ENCODE measurements at places on chromosomes 3 and 15.
A peak's percentile ranks its signal among the peaks of the same experiment; 100 is the strongest.

DNA sequence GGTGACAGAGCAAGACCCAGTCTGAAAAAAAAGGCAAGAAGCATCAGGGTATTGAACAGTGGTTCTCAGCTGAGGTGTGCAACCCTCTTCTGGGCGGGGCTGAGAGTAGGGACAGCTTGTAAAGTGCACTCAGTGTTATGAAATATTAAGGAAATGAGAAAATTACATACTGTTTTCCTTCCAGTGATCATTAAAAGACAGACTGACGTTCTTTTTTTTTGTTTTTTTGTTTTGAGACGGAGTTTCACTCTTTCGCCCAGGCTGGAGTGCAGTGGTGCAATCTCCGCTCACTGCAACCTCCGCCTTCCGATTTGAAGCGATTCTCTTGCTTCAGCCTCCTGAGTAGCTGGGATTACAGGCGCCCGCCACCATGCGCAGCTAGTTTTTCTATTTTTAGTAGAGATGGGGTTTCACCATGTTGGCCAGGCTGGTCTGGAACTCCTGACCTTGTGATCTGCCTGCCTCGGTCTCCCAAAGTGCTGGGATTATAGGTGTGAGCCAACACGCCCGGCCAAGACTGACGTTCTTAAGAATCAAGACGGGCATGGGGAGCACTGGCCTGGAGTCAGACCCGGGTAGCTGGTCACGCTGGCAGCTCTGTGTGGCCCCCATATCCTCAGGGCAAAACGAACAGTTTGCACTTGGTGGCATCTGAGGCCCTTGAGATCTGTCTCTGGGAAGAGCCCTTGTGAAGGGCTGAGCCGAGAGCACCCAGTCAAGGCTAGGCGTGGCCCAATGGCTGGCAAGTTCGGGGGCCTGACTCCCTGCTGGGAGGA lies 11.4 kb downstream of the MAN2A2 start:
- no peak for DNase-seq

- no peak for DNase-seq
Observed at GRCh38 chr3:39839484-39839883, 30.1 kb downstream of the MYRIP start.

GRCh38 chr3:183085634-183086390 lies 13.5 kb downstream of the MCCC1 start:
- peak; percentile 11 for DNase-seq

DNA sequence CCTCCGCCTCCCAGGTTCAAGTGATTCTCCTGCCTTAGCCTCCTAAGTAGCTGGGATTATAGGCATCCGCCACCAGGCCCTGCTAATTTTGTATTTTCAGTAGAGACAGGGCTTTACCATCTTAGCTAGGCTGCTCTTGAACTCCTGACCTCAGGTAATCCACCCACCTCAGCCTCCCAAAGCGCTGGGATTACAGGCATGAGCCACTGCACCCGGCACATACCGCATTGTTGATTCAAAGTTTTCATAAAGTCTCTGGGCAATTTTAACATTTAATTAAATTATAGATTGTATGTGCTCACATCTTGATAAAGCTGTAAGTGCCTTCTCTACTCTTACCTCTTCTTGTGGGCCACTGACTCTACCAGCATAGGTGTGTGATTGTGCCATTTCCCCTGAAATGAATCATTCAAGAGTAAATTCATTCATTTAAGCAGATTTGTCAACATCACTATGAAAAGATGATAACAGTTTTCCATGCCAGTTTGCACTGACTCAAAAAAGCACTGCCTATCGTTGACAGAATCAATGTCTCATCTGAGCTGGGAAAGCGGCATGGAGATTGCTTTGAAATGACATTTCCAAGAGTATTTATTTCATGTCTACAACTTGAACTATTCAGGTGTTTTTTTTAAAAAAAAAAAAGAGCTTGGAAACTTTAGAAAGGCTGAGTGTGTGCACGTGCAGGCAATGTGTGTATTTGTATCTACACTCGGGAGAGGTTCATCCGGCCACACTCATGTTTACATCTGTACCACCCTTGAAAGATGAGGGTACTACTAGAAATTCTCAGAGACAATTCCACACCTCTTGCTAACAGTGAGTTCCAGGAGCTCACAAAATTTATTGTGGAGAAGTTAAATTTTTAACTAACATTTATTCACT lies 3.5 kb downstream of the BCL2A1 start:
- DNase-seq = peak; percentile 68

- DNase-seq = no peak
Observed at GRCh38 chr3:128327606-128328031, 139.1 kb downstream of the DNAJB8 start.

GRCh38 chr15:99123713-99124451 lies 19.0 kb downstream of the SYNM start:
- no peak for DNase-seq

- no peak for DNase-seq
Observed at GRCh38 chr3:73073091-73073707, 11.7 kb downstream of the EBLN2 start.

DNA sequence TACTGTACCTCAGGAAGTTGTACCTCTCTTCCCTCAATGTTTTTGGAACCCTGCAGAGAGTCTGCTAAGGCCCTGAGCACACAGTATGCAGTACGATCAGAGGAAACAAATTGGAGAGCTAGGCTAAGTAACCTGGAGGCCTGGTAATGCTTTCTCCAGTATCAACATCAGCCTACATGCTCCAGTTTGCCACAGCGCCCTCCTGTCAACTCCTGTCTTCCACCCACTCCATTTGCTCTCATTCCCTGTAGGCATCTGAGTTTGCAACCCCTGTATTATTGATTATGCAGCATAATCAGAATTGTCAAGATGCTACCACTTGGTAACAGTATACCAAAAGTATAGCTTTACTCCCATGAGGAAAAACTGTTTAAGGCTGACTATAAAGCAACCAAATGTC lies 14.4 kb downstream of the POLG start:
- DNase-seq = no peak

DNA sequence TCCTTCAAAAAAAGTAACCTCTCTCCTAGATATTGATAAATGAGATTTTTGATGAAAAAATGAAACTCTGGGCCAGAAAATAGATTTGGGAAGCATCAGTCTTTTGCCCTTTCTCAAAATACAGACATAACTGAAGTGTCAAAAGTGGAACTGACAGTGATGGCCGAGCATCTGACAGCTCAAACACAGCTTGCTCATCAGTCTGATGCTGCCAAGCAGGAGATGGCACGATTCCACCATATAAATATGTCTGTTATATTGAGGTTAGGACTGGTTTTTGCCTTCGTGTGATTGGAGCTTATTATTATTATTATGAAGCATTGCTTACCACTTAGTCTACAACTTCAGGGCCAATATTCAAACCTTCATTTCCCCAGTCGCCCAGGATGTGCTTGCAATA lies 152.6 kb upstream of the EPHA3 start:
- DNase-seq = no peak

- DNase-seq = no peak
Observed at GRCh38 chr3:149180057-149180573, 41.5 kb downstream of the CP start.

GRCh38 chr15:50066666-50067065 lies 52.4 kb downstream of the ATP8B4 start:
- DNase-seq = no peak

DNA sequence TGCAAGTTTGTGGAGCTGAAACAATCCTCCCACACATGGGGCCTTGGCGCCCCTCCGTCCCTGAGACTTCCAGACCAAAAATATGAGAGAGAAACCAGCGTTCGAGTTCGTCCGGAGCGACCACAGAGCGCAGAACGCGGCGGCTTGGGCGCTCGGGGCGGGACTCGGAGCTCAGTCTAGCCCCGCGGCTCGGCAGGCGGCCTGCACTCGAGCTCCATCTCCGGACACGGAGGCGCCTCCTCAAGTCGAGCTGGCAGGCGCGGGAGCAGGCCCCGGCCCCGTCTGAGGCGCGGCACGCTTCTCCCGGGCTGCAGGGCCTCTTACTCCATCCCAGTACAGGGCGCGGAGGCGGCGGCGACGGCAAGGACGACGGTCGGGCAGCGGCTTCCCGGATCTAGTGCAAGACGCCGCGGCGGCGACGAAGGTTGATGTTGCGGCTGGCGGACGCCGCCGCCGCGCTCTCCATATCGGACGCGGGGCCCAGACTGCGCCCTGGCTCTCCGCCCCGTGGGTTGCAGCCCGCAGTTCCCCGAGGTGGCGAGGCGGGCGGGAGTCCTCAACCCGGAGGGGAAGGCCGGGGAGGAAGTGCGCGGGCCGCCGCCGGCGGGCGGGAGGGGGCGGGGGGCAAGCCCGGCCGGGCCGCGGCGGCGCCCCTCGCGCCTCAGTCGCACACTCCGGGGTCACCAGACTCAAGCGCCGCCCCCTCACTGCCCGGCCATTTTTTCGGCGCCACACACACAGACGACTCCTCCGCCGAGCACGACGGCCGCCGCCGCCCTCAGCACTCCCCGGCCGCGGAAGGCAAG lies 674 bp downstream of the MSL2 start:
- peak; percentile 88 for DNase-seq

DNA sequence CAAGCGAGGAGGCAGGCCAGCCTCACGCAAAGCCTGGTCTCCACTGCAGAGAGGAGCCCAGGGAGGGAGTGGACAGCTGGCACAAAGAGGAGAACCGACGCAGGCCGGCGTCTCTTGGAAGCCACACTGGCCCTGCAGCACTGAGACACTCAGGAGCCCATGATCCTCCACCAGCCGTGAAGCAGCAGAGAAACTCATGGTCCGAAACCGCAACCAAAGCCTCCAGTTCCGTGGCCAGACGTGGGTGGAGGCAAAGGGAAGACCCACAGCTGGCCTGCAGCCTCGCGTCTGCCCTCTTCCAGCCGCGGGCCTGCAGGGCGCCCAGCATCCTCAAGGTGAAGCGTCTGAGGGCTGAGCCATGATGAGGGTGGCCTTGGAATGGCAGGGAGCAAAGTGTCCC lies 62.2 kb upstream of the SEC61A1 start:
- no peak for DNase-seq

- DNase-seq = no peak
Observed at GRCh38 chr15:49339656-49340055, 83.4 kb upstream of the FGF7 start.

- DNase-seq = no peak
Observed at GRCh38 chr15:99669250-99669649, 64.0 kb downstream of the LYSMD4 start.

- DNase-seq = no peak
Observed at GRCh38 chr3:122200661-122201060, 17.2 kb downstream of the CASR start.

- no peak for DNase-seq
Observed at GRCh38 chr3:63973406-63973805, 49.9 kb downstream of the PSMD6 start.

GRCh38 chr3:77247061-77247460 lies 207.2 kb downstream of the ROBO2 start:
- DNase-seq = no peak

DNA sequence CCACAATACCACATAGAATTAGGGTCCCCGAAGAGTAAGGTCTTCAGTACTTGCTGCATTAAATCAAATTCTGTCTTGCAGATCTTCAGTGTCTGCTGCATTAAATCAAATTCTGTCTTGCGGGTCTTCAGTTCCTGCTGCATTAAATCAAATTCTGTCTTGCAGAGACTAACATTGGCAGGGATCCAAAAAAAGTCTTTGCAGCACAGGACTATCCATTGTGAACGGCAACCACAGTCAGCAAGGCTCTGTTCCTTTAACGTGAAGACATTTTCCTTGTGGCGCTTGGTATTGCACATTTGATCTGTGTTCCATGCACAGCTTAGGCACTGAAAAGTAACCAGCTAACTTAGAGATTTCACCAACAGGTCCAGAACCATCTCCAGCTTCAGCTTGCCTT lies 46.8 kb upstream of the POMGNT2 start:
- DNase-seq = no peak

DNA sequence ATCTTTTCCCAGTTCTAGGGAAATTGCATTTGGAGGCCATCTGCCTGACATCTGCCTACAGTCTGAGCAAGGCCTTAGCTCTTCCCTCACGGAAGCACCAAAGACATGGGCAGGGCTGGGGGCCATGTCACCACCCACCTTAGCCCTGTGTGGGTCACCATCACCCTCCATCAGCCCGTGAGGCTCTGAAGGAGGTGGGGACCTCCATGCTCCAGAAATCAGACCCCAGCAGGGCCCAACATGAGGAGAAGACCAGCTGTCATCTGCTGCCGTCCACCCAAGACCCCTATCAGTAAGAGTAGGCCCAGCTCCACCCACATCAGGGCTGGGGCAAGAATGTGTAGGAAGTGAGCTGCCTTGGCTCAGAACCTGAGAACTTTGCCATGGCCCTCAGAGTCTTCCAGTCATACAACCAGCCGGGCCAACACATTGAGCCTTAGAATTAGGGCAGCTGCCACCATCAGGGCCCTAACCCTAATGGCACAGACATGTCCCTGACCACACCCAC lies 1.9 kb downstream of the TMIE start:
- DNase-seq = no peak

- DNase-seq = peak; percentile 61
Observed at GRCh38 chr15:60585743-60586708, 107.1 kb upstream of the ICE2 start.

- no peak for DNase-seq
Observed at GRCh38 chr3:74001436-74001835, 376.7 kb upstream of the PDZRN3 start.

GRCh38 chr15:27869697-27870281 lies 229.3 kb downstream of the OCA2 start:
- DNase-seq = no peak

GRCh38 chr15:73560501-73561117 lies 72.6 kb downstream of the NPTN start:
- no peak for DNase-seq

All from activated T-cell treated with anti-CD3 and anti-CD28 coated beads, Interleukin-2, amount 50 U/mL, for 72 hours (primary cell).